ENCODE measurements at places on chromosomes 2 and 18.
A peak's percentile ranks its signal among the peaks of the same experiment; 100 is the strongest.

GRCh38 chr2:64626963-64627760, 26.6 kb downstream of the SERTAD2 start:
- peak; percentile 21 for DNase-seq

DNA sequence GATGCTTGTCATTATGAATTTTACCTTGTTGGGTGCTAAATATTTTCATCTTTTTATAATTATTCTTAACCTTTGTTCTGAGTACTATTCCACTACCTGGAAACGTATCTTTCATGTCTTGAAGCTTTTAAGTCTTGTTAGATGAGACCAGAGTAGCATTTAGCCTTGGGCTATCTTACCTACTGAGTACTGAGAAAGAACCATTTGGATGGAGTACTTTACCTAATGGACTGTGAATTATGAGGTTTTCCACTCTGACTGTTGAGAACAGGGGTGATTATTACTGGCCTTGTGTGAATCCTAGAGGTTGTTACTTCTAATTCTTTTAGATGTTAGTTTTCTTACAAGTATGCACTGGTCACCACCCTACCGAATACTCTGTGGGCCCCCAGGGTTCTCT, 63.5 kb downstream of the CCDC102B start:
- no peak for DNase-seq

GRCh38 chr2:151299920-151300539, 10.6 kb upstream of the NMI start:
- no peak for DNase-seq

DNA sequence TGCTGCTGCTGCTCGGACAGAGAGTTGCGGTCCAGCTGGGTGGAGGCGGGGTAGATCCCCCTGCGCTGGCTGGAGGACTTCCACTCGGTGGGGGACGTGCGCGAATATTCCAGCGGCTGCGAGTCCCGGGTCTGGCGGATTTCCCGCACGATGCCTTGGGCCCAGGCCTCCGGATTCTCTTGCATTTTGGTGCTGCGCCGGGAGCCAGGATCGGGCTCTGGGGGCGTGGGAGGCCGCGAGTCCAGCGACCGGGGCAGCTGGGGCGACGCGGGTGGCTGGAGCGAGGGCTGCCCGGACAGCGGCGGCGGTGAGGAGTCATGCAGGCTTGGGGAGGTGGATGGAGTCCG, 4.8 kb downstream of the NT5C1B start:
- DNase-seq, result no peak

GRCh38 chr2:203718087-203718486, 11.6 kb downstream of the CD28 start:
- no peak for DNase-seq

GRCh38 chr2:132670496-132671150, 618 bp upstream of the LYPD1 start:
- no peak for DNase-seq

GRCh38 chr2:47158576-47158975, 3.5 kb upstream of the STPG4 start:
- DNase-seq, result no peak

GRCh38 chr2:195486987-195487644, 169.9 kb upstream of the SLC39A10 start:
- DNase-seq, result no peak

GRCh38 chr2:149329489-149330126, 779 bp upstream of the LYPD6 start:
- DNase-seq, result peak; percentile 85

- no peak for DNase-seq
Observed at GRCh38 chr2:26651470-26651771, 10.3 kb upstream of the CIB4 start.

DNA sequence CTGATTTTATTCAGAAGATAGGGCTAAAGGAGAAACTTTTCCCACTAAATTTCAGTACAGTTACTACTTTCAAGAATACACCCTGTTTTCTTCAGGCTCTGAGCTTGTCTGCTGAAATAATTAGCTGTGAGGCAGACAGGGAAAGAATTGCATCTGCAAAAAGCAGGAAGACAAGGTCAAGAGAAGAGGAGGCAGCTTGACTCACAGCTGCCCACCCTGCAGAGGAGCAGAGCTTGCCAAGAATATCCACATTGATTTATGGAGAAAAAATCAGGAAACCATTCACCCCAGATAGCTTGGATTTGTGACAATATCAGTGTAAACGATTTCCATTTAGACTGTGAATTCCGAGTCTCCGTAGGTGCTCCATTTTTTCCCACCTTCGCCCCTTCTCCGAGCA, 49.0 kb downstream of the ACTR2 start:
- no peak for DNase-seq
